ENCODE measurements at places on chromosomes 7 and 10.

DNA sequence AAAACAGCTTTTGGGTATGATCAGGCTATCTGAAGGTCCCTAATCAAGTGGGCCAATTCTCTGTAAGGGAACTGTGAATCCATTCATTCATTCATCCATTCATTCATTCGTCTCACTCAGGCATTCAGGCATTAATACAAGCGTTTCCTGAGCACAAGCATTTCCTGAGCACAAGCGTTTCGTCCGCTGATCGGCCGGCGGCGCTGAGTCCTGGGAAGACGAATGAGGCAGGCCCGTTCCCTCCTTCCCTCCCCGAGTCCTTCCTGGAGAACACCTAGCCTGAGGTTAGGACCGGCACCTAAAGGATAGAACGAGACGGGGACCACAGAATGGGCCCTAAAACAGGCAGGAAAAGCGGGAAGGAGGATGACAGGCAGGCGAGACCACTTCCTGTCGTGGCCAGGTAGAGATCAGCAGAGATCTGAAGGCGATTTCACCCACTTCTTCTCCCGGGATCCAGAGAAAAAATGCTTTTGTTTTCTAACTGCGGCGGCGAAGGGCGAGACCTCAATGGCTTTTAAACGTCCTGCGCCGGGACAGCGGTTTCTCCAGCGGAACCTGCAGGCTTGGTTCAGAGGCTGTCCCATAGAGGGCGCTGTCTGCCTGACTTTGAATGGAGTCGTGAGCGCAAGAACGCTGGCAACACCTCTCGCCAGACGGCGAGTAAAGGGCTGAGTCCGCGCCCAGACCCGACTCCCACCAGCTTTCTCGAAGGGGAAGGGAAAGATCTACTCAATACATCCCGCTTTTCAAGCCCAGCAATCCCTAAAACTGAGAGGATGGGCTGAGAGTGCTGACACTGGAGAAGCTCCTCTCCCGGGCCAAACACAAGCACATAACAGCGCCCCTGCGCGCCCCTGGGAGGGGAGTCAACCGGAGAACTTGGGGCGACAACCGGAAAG, 2.9 kb upstream of the HMX3 start:
- no peak for DNase-seq

GRCh38 chr10:76675561-76675950, 962.1 kb downstream of the KCNMA1 start:
- no peak for DNase-seq

DNA sequence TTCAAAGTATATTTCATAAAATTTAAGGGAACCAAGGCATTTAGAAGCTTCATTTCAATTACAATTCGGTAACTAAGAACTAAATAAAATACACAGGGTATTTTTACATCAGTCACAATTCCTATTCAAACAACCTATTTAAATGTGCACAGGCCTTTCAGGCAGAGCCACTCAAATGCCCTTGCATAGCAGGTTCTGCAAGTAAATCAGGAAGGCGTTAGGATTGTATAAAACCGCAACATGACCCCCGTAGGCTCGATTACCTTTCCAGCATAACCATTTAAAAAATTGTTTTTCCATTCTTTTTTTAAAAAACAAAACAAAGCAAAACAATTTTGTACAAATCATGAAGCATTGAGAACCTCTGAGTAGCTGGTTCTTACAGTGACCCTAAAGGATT, 289.9 kb upstream of the SP8 start:
- no peak for DNase-seq

DNA sequence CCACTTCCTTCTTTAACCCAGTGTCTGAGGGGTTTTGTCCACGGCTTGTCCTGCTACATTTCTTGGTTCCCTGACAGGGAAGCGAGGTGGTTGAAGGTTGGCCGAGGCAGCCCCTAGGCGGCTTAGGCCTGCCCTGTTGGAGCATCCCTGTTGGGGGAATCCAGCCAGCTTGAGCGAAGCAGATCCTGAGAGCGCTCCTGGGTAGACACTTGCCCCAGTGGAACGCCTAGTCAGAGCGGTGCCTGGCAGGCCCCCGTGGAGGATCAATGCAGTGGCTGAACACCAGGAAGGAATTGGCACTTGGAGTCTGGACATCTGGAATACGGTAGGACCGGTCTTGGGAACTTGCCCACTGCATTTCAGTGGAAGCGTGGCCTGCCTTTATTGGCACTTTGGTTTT, 32.7 kb upstream of the NRF1 start:
- DNase-seq, result no peak

DNA sequence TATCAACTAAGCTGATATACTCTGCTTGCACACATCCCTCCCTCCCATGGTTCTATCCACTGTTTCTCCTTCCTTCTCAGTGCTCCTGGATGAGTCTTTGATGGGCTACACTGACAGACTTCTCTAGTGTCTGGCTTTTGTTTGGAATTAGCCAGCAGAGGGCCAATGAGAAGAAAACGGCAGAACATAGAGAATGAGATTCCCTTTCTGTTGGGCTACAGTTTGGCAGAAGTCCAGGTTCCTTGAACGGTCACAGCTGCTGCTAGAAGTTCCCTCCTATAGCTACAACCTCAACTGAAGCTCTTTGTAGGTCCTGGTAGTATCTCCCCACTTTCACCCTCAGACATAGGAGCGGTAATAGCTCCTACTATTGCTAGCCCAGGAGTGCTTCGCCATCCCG, 251.1 kb upstream of the LRRN3 start:
- no peak for DNase-seq

DNA sequence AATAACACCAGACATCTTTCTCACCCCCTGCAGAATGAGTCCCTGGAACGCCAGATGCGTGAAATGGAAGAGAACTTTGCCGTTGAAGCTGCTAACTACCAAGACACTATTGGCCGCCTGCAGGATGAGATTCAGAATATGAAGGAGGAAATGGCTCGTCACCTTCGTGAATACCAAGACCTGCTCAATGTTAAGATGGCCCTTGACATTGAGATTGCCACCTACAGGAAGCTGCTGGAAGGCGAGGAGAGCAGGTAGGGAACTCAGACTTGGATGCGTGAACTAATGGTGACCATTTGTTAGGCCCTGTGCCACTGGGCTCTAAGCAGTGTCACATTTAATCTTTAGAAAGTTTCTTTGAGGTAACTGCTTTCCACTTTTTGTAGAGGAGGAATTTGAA, 7.1 kb downstream of the VIM start:
- DNase-seq, result no peak

GRCh38 chr10:110460111-110460809, 37.4 kb upstream of the DUSP5 start:
- DNase-seq, result no peak

GRCh38 chr10:43695730-43696129, 47.0 kb upstream of the ZNF32 start:
- no peak for DNase-seq

- no peak for DNase-seq
Measured at GRCh38 chr7:27992755-27993493, 187.7 kb downstream of the JAZF1 start.

All from NCI-H1930 (cell line).